NB4 (cell line): ENCODE measurements at places on chromosomes 11 and 22.

- peak; percentile 73 for DNase-seq
These were observed 12.5 kb downstream of the LRP4 start for GRCh38 chr11:46905806-46906205.

DNA sequence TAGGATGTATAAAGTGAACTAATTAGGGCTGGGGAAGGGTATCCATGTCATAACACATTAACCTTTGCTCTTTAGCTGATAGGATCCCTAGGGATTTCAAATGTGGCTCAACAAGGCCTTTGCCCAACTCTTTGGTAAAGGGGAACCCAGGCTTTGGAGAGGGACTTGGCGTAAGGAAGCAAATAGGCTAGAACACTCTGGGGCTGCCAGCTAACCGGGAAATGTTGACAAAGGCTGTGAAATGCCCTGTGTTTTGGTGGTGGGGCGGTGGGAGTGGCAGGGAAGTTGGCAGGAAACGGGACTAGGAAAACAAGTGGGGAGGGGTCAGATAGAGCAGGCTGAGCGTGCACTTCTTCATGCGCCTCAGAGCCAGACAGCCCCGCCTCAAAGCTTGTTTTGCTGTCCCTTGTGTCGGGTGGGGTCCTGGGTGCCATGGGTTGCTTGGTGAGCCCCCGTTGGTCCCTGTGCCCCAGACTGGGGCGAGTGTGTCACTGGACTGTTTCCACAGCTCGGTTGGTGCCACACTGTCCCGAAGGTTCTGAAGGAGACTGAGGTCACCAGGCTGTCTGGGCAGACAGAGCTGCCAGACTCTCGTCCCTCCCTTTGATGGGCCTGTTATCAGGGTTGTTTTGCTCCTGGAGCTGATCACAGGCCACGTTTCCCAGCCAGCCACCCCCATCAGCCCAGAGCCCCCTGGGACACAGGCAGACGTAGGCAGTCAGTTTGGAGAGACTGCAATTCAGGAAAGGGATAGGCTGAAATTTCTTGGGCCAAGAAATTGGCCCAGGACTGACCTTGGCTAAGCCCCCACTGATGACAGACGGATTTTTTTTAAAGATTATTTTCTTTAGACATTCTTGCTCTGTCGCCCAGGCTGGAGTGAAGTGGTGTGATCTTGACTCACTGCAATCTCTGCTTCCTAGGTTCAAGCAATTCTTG, 19.6 kb downstream of the KCTD21 start:
- peak; percentile 35 for DNase-seq

GRCh38 chr11:43976863-43977262, 34.4 kb downstream of the C11orf96 start:
- DNase-seq: no peak

- no peak for DNase-seq
These were observed 10.0 kb upstream of the PRR5 start for GRCh38 chr22:44691796-44692661.

GRCh38 chr11:2306877-2307500, 5.2 kb downstream of the TSPAN32 start:
- peak; percentile 29 for DNase-seq

DNA sequence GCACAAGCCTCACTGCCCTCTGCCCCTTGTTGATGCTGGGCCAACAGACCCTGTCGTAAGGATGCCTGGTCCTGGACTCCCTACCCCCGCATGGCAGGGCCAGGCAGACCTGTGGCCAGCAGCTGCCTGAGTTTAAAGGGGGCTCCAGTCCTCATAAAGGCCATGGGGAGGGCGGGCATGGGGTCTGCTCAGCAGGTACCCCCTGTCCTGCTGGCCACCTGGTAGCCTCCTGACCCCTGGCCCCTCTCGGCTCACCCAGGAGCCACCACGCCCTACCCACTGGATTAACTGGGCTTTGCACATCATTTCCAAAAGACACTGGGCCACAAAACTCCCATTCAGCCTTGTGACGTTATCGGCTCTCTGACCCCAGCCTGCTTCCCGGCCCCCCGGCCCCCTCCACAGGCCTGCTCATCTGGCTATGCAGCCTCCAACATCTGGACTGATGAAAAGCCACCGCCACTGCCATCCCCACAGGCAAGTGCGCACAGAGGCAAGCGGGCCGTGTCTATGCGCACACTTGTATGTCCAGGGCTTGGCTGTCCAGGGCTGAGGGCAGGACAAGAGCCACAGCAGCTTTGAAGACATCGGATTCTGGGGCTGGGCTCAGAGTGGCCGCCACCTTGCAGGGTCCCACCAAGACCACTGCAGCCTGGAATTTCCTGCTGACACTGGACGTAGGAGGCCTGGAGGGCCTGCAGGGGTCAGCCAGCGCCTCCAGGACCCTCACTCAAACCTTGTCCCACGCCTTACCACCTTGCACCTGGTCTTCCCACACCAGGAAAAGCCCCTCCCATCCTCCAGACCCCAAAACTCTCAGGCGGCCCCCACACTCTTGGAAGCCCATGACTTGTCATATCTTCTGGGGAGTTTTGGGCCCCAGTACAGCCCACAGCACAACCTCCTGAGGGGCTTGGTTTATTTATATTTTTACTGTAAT, 48.7 kb downstream of the IGF2 start:
- no peak for DNase-seq

DNA sequence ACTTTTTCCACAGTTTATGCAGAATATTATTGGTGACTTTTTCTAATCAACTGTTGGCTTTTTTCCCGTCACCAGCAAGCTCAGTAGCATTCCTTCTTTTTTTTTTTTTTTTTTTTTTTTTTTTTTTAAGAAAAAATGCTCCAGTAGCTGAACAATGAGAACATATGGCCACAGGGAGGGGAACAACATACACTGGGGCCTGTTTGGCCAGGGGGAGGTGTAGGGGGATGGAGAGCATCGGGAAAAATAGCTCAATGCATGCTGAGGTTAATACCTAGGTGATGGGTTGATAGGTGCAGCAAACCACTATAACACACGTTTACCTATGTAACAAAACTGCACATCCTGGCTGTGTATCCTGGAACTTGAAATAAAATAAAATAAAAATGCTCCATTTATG, 82.5 kb downstream of the ARHGAP42 start:
- no peak for DNase-seq
